Activated T-helper 17 cell treated with anti-CD3 and anti-CD28 coated beads, Interleukin-2, amount 50 U/mL, for 72 hours (primary cell): ENCODE measurements at places on chromosomes 12 and 14.

- H3K27ac ChIP-seq, result no peak overlapping the region
- peaks cover 26% of the 10 kb centered on the region for H3K27me3 ChIP-seq
- H3K4me3 ChIP-seq, result no peak overlapping the region
- no peaks in the 10 kb centered on the region for H3K36me3 ChIP-seq
- H3K4me1 ChIP-seq, result no peaks in the 10 kb centered on the region
These were observed 72.3 kb upstream of the RFLNA start for GRCh38 chr12:124222368-124223245.

DNA sequence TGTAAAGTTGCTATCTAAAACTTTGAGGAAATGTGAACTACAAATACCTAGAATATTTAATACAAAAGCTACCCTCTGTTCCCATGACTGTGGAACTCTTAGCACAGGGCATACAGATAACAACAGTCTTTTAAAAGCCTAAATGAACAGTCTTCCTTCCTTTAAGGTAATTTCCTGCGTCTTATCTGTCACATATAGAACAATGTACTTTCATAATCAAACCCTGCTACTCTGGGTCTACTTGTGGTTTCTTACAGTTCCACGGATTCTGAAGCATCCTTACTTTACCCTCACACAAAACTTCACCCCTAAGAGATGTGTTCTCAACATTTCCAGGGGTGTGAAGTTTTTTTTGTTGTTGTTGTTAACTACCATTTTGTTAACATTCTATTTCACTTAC, 5.1 kb downstream of the PKP2 start:
- H3K4me3 ChIP-seq, result no peak overlapping the region
- peaks cover 34% of the 10 kb centered on the region for H3K27me3 ChIP-seq
- H3K27ac ChIP-seq, result no peak overlapping the region
- H3K36me3 ChIP-seq, result no peaks in the 10 kb centered on the region
- ATAC-seq, result no peak
- peaks cover 4% of the 10 kb centered on the region for H3K4me1 ChIP-seq

DNA sequence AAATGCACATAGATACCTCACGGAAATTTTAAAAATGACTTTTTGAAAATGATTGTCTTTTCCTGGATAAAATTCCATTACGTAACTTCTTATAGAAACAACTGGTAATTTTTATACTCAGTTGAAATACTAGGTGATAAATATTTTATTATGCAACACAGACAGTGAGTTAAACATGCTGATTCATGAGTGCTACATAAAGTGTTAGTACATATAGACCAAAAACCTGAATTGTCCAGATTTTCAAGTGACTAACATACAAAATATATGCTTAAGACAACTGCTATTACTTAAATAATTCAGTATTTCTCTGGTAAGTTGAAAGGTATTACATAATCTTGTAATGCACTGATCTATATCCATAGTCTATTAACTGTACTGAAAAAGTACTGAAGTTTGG, 11.9 kb downstream of the PTPRO start:
- peaks cover 20% of the 10 kb centered on the region for H3K27me3 ChIP-seq
- ATAC-seq, result no peak

GRCh38 chr14:24179294-24179960, 7.5 kb downstream of the REC8 start:
- no peak for ATAC-seq
- H3K36me3 ChIP-seq, result peaks cover 86% of the 10 kb centered on the region
- H3K27ac ChIP-seq, result peak overlapping the region; percentile 5
- no peak overlapping the region for H3K4me3 ChIP-seq

DNA sequence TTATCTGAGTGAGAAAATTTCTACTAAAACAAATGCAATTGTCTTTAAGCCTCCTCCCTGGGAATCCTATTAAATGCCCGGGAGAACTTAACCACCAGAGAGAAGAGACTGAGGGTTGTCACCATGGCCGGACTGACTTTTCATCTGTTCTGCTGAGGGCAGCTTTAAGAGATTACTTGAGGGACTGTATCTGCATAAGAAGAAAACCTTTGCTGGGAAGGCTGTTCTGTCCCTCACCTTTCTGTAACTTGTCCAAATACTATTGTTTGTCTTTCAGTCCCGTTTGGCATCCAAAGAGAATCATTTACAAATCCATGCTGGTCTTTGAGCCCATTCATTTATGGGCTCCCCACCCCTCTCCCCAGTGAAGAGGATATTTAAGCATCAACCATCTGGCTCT, 306.3 kb upstream of the FLRT2 start:
- no peak overlapping the region for H3K27ac ChIP-seq

DNA sequence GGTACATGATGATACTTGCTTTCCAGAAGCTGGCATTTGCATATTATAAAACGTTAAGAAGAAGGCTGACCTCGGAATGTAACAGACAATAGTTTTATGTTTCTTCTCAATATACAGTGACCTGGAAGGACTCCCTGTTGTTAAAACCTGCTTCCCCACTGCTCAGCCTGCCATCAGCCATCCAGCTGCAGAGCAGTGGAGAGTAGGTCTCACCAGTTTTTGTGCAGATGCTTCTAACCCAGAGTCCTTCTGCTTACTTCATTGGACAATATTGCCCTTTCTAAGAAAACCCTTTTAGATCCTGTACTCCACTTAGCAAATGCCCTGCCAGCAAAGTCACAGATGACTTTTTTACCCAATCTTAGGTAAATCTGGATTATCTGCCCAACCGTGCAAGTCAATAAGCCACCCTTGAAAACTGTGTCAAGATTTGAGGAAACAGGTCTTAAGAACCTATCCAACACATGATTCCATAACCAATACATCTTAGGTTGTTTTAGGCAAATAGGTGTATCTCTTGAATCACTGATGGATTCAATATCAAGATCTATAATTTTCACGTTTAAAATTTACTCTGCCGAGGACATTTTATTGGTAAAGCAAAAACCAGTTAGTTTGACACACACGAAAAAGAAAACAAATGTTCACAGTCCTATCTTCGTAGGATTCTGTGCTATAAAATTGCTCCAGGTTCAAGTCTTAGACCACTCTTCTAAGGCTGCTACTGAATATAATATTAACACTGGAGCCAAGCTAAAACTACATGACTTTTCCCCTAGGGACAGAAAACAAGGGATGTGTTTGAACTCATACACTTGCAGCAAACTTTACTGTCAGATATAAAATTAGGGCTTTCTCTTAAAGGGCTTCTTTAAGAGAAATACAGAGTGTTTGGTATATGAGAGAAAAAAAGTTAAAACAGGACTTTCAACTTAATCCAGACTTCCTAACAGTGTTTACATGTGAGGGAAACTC, 5.7 kb downstream of the PHLDA1 start:
- no peaks in the 10 kb centered on the region for H3K27me3 ChIP-seq
- H3K4me3 ChIP-seq, result peak overlapping the region; percentile 52
- H3K27ac ChIP-seq, result no peak overlapping the region
- H3K36me3 ChIP-seq, result peaks cover 46% of the 10 kb centered on the region
- no peak for ATAC-seq
- peaks cover 19% of the 10 kb centered on the region for H3K4me1 ChIP-seq

- no peaks in the 10 kb centered on the region for H3K27me3 ChIP-seq
- no peak overlapping the region for H3K27ac ChIP-seq
- no peak overlapping the region for H3K4me3 ChIP-seq
- no peaks in the 10 kb centered on the region for H3K4me1 ChIP-seq
These were observed 87.0 kb downstream of the FOXN4 start for GRCh38 chr12:109222062-109222461.

DNA sequence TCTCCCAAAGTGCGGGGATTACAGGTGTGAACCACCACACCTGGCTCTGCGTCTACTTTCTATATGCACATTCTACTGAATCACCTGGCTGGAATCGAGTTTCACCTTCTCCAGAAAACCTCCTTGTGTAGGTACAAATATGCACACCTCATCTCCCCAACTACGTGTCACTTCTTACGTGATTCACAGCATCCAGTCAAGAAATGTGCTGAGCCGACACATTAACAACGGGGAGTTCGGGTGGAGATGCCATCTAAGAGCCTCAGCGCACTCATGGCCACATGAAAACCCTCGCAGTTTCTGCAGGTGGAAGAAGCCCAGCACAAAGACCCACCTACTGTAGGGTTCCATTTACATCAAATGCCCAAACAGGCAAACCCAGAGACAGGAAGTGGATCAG, 29.3 kb downstream of the P2RX2 start:
- H3K4me1 ChIP-seq, result no peaks in the 10 kb centered on the region
- no peak overlapping the region for H3K27ac ChIP-seq
- H3K36me3 ChIP-seq, result peaks cover 92% of the 10 kb centered on the region
- no peaks in the 10 kb centered on the region for H3K27me3 ChIP-seq
- H3K4me3 ChIP-seq, result no peak overlapping the region

GRCh38 chr14:68757618-68758081, 35.2 kb downstream of the ZFP36L1 start:
- H3K36me3 ChIP-seq, result no peaks in the 10 kb centered on the region
- no peak overlapping the region for H3K4me3 ChIP-seq
- no peak for ATAC-seq
- H3K4me1 ChIP-seq, result no peaks in the 10 kb centered on the region
- no peak overlapping the region for H3K27ac ChIP-seq
